ENCODE measurements at places on chromosomes 2 and 18.

DNA sequence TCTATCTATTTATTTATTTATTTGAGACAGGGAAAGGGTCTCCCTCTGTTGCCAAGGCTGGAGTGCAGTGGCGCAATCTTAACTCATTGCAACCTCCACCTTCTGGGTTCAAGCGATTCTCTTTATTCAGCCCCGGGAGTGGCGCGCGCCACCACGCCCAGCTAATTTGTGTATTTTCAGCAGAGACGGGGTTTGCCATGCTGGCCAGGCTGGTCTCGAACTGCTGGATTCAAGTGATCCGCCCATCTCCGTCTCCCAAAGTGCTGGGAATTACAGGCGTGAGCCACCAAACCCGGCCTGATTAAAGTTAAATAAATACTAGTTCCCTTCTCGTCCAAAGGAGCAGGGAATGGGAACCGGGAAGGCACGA is 4.2 kb upstream of the CTDSP1 start:
- no peak for DNase-seq

DNA sequence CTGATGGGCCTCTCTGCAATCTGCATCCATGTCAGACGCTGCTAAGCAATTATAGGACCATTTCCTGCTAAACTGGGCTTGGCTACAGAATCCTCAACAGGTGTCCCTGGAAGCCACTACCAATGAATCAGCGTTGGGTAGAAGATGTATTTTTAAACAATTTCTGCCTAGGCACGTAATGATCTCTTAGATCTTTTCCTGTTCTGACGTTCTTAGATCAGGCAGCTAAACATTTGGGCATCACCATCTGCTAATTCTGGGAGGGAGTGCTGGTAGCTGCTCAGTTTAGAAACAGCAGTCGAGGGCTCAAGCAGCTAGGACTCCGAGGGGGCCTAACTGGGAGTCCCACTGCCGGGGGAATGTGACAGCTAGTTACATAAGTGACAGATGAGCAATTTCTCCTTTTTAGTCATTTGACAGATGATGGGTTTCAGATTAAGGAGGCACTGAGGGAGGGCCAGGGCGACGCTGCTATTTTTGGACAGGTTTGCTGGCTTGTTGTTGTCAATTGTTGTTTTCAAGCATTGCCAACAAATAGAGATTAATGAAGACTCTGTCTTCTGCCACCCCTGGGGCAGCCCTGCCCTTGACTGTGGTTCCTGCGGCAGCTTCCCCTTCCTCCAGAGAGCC is 92.7 kb downstream of the MRO start:
- DNase-seq: no peak

- no peak for DNase-seq
Observed at GRCh38 chr2:37324536-37324785, 172 bp downstream of the PRKD3 start.

GRCh38 chr2:189608795-189609422 is 28.3 kb upstream of the SLC40A1 start:
- DNase-seq: no peak

GRCh38 chr18:24270358-24270936 is 127.2 kb downstream of the OSBPL1A start:
- DNase-seq: no peak

DNA sequence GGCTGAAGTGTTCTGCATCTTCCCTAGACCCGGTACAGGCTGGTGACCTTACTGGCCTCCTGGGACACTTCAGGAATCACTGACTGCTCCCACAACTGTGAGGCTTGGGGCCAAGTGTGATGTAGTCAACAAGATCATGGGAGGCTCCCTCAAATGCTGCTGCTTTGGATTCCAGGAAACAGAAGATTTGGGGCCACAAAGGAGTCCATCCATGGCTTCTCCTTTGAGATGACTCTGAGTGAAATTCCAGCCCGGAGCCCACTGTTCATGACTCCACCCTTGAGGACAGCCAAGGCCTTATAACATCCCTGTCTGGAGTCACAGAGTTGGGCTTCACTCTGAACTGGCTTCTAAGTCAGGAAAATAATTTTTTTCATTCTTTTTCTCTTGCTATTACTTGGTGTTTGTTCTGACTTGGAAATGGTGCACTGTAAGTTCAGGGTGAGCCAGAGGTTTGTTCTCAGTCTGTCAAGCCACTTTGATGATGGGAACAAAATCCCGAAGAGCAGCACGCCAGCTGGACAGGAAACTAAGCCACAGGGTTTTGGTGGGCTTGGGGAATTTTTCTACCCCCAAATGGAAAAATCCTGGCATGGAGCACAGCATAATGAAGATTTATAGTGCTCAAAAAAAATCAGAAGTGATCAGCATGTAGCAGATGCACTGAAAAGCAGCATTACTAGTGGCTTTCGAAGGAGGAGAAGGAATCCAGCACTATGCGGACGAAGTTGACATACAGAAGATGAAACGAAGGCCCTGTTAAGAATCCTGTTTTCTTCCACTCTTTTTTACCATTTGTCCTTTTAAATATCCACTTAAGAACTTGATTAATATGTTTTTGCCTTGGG is 98.1 kb upstream of the ZFP36L2 start:
- no peak for DNase-seq

GRCh38 chr18:54250846-54251261 is 18.5 kb upstream of the POLI start:
- DNase-seq: no peak

GRCh38 chr2:30255026-30255425 is 23.7 kb downstream of the LBH start:
- DNase-seq: no peak

DNA sequence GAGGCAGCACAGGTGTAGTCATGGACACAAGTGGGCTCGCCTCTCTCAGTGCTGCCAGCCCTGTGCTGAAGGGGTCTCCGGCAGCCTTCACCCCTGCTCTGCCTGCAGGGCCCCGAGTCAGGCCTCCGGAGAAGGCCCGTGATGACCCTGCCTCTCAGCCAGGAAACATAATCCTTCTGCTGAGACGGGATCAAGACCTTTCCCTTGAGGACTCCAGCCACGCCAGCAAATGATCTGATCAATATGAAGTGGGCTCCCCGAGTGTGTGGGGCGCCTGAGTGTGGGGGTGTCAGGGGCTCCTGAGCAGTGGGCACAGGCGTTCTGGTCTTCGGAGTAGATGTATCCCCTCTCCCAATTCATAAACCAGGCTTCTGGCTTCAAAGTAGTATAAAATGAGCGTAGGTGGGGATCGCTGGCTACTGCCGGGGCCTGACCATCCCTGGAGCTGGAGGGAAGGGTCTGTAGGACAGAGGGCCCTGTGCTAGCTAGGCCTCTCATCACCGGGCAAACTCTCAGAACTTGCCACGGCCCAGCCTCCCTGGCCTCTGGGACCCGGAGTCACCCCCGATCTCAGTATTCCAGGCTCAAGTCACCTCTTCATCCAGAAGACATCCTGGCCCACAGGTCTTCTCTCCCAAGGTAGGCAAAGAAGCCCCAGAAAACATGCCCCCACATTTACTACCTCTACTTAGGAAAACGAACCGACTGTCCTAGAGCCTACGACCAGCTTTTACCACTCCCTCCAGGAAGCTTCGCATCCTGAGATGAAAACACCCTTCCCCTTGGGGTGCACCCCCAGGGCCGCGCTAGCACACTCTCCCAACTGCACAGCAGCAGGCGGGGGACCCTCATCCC is 33.6 kb downstream of the CRACDL start:
- DNase-seq: no peak

- no peak for DNase-seq
Observed at GRCh38 chr2:179532863-179533278, 268.2 kb upstream of the SESTD1 start.

DNA sequence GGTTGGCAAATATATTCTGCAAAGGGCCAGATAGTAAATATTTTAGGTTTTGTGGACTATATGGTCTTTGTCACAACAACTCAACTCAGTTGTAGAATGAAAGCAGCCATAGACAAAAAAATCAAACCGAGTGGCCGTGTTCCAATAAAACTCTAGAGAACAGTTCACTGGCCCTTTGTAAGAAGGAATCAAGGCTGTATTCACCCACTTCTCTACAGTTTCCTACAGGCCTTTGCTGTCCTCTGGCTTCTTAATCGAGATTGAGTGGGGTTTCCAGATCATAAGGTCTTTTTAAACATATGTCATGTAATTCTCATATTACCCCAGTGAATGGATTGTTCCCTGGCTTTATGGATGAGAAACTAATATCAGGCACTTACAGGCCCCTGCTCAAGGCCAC is 448.9 kb upstream of the ETAA1 start:
- no peak for DNase-seq

DNA sequence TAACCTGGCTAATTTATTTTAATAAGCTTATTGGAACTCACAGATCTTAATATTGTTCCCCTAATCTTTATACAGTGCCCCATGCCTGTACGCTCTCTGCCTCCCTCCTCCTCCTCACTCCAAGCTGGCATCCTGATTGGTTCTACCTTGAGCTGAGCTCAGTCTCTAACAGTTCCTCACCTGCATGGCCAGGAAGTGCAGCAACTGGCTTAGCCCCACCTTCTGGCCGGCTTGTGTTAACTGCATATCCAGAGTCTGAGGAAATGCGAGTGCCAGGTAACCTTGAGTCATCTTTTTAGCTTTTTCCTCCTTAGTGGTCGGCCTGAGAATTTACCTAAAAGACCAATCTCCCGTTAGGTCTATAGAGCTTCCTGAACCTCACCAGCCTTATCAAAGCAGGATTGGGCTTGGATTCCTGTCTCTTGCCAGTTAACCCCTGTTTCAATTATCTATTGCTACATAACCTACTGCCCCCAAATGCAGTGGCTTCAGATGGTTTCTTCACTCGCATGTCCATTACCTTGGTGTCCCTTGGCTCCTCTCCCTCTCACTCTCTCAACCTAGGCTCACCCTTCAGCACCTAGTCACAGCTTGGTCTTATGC is 89.5 kb upstream of the STK39 start:
- DNase-seq: no peak

DNA sequence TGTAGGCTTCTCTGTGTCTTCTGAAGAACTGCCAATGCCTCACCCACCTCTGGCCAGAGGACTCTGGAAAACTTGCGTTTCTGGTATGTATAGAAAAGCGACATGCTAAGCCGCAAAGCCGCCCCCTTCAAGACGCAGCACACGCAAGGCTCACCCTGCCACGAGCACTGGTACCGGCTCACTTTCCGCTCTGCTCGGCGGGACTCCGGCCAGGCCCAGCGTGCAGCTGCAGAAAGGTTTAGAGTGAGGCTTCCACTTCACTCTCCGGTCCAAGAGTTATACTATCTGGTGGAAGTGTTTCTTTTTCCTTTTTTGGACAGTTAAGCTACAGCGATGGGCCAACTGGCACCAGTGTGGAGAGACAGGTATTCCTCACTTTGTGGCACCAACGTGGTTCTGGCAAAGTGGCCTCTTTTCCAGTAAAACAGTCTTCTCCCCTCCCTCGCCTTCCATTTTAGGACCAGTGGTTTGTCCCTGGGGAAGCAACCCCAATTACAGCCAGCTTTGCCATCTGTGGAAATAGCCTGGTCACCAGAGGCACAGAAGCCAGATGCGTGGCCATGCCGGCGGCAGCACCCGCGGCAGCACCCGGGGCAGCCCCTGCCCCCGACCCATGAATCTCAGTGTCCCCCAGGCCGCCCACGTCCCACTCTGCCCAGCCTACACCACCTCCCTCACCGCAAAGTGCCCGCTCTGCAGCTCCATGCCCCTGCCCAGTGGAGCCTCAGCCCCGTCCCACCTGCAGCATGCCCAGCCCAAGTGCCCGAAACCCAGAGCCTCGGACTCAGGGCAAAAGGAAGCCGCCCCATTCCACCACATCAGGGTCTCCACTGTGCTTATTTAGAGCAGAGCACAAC is 91.6 kb upstream of the CTDP1 start:
- DNase-seq: no peak

- no peak for DNase-seq
Observed at GRCh38 chr2:210584834-210585233, 28.4 kb downstream of the CPS1 start.

DNA sequence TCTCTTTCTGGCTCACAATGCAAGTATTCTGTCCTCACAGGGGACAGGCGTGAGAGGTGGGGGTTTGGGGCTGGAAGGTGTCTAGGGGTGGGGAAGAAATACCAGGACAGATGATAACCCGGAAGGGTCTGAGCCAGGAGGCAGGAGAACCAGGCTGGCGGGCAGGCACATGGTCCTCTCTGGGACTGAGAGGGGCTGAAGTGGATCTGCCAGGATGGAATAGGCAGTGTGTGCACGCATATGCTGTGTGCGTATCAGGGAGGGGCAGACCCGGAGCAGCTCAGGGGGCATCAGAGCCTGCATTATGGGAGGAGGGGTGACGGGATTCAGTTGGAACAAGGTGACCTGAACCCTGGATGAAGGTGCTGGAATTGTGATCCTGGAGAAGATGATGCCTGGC is 157.3 kb downstream of the DYSF start:
- no peak for DNase-seq

- no peak for DNase-seq
Observed at GRCh38 chr2:9343524-9343923, 79.8 kb downstream of the ITGB1BP1 start.

- DNase-seq: no peak
Observed at GRCh38 chr2:71897137-71897480, 250.6 kb downstream of the CYP26B1 start.

- DNase-seq: no peak
Observed at GRCh38 chr2:64586883-64587481, 62.9 kb downstream of the AFTPH start.

GRCh38 chr2:2981000-2981399 is 396.6 kb downstream of the EIPR1 start:
- no peak for DNase-seq

- DNase-seq: no peak
Observed at GRCh38 chr2:174326161-174327020, 8.4 kb upstream of the SP9 start.

Measured in cortex of kidney (tissue), 1 donor.